ENCODE measurements at places on chromosomes 12 and 14.
A peak's percentile ranks its signal among the peaks of the same experiment; 100 is the strongest.

DNA sequence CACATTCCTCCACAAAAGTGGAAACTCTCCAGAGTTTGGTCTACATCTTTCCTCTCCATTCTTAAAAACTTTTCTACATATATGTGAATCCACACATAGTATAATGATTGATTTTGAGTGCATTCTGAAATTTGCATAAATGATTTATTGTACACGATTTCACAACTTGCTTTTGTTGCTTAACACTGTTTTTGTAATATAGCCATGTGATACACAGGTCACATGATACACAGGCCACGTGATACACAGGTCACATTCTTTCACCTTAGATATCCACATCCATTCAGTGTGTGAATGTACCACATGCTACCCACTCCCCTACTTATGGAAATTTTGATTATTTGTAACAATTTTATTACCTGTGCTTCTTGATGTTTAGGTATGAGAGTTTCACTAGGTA lies 319.1 kb downstream of the ZFP36L1 start:
- DNase-seq = no peak

DNA sequence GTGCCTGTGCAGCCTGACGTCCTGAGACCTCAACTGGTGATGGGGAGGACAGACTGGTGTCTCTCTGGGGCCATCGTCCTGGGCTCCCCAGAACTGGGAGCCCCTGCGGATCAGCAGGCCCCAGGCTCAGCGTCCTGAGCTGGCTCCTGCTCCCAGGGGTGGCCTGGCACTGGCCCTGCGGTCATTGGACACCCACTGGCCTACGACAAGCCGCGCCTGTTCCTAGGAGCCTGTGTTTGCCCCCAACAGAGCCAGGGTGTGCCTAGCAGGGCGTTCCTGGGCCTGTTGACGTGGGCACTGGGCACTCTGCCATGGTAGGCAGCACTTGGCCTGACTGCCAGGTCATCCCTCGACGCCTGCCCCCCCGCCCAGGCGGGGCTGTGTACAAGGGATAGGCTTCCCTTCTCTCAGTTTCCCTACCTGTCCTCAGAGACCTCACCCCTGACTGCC lies 8.4 kb downstream of the ADSS1 start:
- DNase-seq = no peak

DNA sequence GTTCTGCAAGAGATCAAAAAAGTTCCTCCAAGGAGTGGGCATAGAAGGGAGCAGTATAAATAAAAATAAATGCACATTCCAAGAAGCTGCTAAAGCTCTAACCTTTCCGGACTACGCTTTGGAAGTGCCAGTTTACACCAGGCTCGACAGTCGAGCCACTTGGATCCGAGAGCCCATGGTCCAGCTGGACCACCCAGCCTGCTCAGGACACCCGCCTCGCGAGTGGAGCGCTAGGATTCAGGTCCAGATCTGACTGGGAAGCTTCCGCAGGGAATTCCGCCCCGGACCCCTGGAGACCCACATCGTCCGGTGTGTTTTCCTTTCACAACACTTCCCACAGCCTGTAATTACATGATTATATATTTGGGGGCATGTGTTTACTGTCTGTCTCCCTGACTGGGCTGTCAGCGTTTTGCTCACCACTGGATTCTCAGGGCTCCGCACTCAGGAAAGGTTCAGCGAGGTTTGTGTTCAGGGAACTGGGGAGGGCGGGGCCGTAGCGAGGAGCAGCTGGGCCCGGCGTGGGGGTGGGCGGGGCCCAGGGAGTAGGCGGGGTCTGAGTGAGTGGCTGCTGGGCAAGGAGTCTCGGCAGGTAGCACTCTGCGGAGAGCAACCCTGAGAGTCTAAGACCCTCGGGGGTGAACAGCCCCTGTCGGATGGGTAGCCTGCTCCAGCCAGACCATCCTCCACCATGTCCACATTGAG lies 52.3 kb upstream of the TMEM263 start:
- peak; percentile 81 for DNase-seq

DNA sequence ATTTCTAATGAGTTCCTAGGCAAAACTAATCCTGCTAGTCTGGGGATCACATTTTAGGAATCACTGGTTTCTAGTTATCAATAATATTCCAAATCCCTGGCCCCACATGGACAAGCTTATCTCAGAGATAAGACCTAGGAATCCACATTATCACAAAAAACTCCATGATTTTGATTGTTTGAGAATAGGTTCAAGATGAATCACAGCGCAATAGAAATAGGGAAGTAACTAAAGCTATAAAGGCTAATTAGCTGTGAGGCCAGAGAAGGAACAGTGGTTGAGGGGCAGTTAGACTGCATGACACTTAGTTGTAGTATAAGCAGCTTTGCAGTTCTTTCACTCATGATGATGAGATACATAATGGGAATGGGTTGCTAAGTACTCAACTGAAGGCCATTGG lies 13.1 kb upstream of the ATP5F1B start:
- no peak for DNase-seq

DNA sequence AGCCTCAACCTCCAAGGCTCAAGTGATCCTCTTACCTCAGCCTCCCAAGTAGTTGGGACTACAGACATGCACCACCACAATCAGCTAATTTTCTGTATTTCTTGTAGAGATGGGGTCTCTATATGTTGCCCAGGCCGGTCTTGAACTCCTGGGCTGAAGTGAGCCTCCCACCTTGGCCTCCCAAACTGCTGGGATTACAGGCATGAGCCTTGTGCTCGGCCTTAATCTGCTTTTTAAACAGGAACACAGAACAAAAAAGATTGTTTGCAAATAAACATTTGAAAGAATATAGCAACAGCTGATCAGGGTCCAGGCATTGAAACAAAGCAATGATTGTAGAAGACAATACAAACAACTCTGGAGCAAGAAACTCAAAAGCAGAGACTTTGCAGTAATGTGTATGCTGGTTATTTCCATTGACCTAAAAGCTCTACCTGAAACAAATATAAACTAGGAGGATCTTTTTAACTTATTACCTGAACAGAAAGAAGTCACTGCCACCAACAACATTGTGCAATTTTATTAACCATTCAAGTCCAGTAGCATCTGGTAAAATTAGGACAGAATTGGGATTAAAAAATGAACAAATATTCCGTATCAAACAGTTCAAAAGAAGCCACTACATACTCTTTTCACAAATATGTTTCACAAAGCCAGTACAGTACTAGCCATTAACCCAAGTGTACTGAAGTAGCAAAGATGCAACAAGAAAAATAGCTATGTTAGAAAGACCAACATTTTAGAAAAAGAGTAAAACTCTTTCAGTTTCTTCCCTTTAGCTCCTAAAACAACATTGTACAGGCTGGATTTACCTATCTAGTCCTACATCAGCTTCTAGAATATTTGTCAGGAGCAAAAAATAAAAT lies 14.2 kb downstream of the AMN1 start:
- DNase-seq = no peak

DNA sequence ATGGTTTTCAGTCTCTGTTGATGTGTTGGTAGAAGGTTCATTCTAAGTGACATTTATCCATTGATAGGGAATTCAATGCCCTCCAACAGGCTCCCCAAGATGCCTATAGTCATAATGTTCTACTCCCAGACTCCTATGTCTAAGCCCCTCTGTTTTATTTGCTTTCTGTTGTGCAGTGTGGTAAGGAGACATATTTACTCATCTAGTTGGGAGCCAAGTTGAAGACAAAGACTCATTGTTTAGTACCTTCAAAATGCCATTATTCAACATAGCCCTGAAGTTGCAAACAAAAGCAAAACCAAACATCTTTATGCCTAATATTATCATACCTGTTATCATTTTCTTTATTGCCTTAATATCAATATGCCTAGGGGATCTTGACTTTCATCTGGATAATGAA lies 302.1 kb downstream of the RMST start:
- no peak for DNase-seq

GRCh38 chr12:88401155-88401554 lies 179.1 kb downstream of the KITLG start:
- DNase-seq = no peak

GRCh38 chr14:105305345-105305744 lies 4.5 kb upstream of the BRF1 start:
- DNase-seq = peak; percentile 58

DNA sequence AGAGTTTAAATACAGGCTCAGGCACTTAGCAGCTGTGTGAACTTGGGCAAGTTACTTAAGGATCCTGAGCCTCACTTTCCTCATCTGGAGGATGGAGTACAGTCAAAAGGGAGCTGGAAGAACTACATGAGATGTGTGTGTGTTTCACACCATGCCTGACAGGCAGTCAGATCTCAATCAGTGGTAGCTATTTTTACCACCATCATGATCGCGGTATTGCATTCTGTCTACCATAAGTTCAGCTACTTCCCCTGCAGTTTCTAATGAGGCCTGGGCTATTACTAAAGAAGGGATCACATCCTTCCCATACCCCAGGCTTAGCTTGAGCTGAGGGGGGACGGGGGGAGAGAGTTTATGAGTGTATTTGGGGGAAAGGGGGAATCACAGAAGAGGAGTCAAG lies 7.0 kb downstream of the AQP6 start:
- no peak for DNase-seq

DNA sequence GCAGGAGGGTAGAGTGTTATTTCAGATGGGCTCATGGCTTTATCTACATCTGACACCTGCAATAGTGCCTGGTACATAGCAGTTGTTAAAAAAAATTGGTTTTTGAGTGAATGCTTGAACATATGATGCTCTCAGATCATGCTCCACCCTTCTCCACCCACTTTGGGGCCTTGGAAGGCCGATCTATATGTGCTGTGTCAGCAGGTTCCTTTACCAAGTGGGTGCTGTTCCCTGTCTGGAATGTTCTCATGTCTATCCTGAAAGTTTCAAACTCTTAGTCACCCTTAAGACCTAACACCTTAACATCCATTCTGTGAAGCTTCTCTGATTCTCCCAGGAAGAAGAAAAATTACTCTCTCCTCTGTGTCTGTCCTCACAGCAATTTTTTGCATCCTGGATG lies 556.3 kb upstream of the TBX3 start:
- DNase-seq = no peak

GRCh38 chr12:6540181-6540877 lies 6.0 kb downstream of the GAPDH start:
- peak; percentile 69 for DNase-seq

- DNase-seq = no peak
Observed at GRCh38 chr12:51128919-51129318, 44.0 kb downstream of the TFCP2 start.

DNA sequence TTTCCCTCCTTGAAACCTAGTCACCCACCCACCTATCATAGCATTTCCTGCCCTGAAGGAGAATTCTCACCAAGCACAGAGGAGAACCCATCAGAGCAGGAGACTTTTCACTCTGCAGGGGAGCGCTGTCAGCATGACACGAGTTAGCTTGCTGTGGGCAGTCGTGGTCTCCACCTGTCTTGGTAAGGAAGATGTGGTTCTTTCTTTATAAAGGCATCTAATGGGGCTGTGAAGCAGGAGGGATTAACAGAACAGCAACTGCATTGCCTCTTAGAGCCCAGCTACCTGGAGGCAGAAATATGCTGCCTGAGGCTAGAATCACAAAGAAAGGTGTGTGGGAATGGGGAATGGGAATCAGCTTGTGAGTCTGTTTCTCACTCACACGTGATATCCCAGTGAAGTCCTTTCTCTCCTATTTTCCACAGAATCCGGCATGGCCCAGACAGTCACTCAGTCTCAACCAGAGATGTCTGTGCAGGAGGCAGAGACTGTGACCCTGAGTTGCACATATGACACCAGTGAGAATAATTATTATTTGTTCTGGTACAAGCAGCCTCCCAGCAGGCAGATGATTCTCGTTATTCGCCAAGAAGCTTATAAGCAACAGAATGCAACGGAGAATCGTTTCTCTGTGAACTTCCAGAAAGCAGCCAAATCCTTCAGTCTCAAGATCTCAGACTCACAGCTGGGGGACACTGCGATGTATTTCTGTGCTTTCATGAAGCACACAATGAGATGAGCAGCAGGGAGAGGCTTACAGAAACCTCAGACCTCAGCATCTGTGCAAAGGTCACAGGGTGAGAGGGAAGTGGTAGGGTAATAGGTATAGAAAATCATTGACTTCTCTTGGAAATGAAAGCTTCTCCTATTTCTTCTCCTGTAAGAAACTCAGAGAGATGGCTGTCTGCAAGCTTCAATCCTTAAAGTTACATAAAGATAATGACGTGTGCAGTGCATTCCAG lies 316.9 kb downstream of the DAD1 start:
- DNase-seq = no peak

DNA sequence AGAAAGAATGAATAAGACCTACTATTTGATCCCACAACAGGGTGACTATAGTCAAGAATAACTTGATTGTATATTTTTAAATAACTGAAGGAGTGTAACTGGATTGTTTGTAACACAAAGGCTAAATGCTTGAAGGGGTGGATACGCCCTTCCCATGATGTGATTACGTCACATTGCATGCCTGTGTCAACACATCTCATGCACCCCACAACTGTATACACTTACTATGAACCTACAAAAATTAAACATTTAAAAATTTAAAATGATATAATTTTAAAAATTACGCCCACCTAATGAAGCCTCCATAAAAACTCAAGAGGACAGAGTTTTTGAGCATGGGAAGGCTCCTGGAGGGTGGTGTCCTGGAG lies 94.5 kb downstream of the SCARB1 start:
- no peak for DNase-seq

GRCh38 chr14:52906141-52906601 lies 44.7 kb downstream of the FERMT2 start:
- no peak for DNase-seq

GRCh38 chr12:7304456-7304855 lies 584 bp downstream of the ACSM4 start:
- no peak for DNase-seq

DNA sequence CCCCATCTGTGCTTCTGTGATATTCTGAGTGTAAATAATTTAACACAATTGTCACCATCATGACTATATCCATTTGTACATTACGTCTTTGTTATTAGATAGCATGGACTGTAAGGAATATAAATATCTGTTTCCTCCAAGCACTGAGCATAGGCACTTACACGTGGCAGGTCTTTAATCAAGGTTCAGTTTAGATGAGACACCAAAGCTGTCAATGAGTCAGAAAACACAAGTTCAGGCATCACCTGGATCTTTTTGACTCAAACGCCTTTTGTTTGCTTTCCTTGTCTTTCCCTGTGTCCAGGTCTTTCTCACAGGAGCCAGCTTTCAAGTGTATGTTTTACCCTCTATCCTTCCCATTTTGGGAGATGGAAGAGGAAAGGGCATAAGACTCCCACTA lies 163.2 kb upstream of the CCDC198 start:
- DNase-seq = no peak

- DNase-seq = no peak
Observed at GRCh38 chr12:6312529-6313325, 2.2 kb downstream of the PLEKHG6 start.

- no peak for DNase-seq
Observed at GRCh38 chr12:31872831-31873604, 86.2 kb upstream of the RESF1 start.

- peak; percentile 40 for DNase-seq
Observed at GRCh38 chr12:128069359-128069997, 197.5 kb upstream of the TMEM132C start.

All from activated CD8-positive, alpha-beta T cell treated with anti-CD3 and anti-CD28 coated beads, Interleukin-2, amount 10 ng/mL, durations not matched to agents 7 days and 5 days (primary cell).